ENCODE measurements at places on chromosomes 16 and 17.

- no peak for DNase-seq
These were observed 6.2 kb downstream of the PRSS53 start for GRCh38 chr16:31082368-31083045.

- no peak for DNase-seq
These were observed 5.9 kb upstream of the BAIAP3 start for GRCh38 chr16:1327619-1327947.

DNA sequence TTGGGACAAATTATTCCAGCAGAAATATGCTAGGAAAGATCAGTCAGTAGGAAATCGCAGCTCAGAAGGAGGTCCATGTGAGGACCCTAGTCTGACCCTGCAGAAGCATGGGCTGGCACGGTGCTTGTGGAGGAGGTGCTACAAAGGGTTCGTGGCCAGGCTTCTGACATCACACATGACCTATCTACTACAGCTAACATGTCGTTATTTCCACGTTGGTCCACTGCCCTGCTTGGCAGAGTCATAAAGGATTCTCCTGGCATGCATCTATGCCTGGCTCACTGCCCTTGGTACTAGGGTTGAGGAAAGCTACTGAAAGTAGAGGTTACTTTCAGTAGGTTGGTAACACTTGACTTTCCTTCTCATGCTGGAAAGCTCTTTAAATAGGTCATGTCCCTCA, 118.1 kb upstream of the SHISA6 start:
- no peak for DNase-seq

- no peak for DNase-seq
These were observed 1.2 kb downstream of the CBX4 start for GRCh38 chr17:79837888-79838521.

GRCh38 chr17:19646788-19647696, 1.5 kb upstream of the ALDH3A2 start:
- peak; percentile 13 for DNase-seq

- DNase-seq: no peak
These were observed 55.1 kb downstream of the SRCIN1 start for GRCh38 chr17:38550661-38551060.

DNA sequence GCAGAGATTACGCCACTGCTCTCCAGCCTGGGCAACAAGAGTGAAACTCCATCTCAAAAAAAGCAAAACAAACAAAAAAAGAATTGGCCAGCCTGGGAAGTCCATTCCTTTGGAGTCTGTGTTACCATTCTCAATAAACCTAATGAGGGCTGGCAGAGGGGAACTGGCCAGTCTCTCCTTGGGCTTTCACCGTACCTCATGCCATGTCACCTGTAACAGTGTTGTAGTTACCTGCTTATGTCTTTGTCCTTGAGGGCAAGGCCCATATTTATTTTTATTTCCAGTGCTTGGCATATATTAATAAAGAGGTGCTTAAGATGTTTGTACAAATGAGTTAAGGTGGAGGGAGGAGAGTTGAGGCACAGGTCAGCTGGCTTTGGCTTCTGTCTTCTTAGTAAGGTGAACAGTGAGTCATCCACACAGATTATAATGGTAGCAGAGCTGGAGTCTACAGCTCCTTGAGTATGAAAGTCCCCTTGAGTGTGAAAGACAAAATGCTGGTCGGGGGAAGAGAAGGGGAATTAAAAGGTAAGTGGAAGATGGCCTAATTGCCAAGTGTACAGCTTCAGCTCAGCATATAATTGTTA, 8.4 kb downstream of the C1QBP start:
- DNase-seq: no peak

DNA sequence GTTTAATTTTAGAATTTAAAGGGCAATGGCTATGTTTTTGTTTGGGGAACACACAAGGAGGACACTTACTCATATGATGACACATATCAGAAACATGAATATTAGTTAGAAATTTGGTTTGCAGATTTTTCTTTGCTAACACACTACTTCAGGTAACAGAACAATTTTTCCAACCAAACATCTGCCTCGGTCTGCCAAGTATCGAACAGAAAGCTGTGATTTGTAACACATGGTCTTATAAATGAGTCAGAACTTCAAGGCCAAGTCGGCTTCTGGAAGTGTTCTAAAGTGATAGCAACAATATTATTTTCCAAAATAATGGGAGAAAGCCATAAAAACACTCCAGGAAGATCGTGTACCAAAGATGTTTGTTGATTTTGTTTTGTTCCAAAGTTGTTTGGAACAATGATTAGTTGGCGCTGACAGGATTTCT, 75.9 kb upstream of the PMFBP1 start:
- DNase-seq: no peak

DNA sequence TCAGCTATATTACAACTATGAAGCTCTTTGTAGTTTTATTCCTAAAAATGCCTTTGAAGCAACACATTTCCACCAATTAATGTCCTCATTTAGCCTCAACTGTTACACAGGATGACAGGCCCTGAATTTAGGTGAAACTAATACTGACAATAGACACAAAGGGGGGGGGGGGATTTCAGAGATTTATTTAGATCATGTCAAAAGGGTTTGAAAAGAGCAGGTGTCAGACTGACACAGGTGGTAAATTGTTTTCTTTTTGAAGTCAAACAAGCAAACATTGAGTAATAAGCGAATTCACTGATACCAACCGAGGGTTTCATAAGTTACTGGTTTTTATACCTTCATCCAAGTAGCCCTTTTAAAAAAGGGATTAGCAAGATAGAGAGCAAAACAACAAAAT, 40.8 kb downstream of the KANSL1 start:
- DNase-seq: no peak

- DNase-seq: no peak
These were observed 227.8 kb downstream of the ZNF423 start for GRCh38 chr16:49628148-49628547.

DNA sequence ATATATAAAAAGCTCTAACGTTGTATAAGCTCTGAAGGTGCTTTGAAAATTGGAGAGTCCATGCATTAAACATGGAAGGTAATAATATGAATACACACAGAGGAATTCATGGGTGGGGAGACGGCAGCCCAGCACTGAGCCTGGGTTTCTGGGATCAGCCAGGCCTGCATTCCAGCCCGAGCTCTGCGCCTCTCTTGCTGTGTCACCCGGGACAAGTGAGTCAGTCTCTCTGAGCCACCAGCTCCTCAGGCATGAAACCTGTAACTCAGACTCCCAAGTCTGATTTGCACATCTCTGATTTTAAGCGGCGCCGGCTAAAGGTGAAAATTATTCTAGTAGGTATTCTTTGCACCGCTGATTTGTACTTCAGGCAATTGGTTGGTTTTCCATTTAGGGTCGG, 238.8 kb downstream of the MRTFB start:
- no peak for DNase-seq

DNA sequence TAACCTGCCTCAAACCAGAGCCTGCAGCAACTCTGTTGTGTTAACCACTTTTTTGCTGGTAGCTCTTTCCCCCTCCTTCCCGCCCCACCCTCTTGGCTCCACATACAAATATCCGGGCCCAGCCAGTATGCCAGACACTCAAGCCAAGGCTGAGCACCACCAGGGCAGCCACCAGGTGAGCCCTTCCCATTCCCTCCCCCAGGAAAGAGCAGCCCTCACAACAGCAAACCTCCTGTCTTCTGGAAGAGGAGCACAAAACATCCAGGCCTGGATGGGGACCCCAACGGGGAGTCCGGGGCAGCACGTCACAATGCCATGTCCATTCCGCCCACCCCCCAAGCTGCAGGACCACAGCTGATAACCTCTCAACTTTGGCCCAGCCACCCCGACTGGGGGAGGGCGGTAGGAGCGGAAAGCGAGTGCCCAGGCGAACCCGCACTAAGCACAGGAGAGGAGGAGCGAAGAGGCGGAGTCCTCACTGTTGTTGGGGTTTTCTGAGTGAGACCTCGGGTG, 757 bp downstream of the ORMDL3 start:
- peak; percentile 26 for DNase-seq

DNA sequence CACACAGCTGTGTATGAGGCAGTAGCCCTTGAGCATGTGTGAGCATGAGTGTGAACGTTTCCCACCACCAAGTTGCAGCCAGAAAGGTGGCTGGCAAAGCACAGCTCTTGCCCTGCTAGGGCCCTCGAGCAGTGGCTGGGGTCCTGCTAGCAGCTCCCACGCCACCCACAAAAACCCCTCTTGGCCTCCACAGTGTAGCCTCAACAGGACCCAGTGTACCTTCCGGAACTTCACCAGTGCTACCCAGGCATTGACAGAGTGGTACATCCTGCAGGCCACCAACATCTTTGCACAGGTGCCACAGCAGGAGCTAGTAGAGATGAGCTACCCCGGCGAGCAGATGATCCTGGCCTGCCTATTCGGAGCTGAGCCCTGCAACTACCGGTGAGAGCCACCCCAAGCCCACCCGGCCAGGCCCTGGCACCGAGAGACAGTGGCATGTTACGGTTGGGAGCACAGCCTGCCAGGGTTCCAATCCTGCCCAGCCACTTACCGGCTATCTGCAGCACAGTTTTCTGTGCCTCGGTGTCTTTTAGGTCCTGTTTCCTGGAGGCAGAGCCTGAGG, 53.1 kb downstream of the SCNN1B start:
- DNase-seq: no peak

DNA sequence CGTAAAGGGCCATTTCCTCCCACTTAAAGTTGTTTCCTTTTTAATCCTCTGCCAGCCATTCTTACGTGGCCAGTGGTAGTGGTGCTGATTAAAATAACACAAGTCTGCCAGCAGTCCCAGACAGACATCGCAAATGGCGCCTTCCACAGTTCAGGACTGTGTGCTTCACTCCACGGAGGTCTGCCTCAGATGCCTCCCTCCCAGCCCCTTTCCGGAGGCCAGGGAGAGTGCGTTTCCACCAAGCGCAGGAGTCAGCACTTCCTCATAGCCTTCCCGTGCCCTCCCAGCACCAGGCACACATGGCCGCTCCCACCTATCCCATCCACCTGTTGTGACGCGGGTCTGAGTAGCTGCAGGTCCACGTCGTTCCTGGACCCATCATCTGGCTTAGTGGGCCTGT, 205.6 kb downstream of the RPTOR start:
- no peak for DNase-seq

DNA sequence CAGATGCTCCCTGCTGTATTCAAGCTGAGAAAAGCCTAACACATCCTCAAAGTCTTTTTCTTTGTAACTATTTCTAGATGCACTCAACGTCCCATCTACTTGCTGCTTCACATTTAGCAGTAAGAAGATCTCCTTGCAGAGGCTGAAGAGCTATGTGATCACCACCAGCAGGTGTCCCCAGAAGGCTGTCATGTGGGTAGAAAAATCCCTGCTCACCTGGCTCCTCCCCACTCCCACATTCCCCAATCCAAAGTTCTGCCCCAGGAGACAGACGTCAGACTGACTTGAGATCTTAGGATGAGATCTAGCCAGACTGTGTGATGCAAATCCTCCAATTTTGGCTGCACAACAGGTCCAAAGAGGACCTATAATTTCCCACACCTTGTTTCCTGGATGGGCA, 1.1 kb downstream of the CCL13 start:
- DNase-seq: no peak

DNA sequence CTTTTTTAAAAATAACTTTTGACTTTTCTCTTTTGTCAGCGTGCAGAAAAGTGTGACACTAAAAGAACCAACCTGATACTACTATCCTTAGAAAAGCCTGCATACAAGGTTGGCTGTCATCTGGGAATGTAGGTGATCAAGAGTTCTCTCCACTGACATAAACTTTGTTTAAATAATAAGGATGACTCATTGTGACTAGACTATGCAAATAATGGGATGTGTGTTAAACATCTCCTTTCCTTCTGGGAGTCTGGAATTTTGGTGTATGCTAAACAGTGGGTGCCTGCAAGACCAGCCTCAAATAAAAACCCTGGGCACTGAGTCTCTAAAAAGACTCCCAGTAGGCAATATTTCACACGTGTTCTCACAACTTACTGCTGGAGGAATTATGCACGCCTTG, 373.4 kb downstream of the CNTNAP4 start:
- no peak for DNase-seq

DNA sequence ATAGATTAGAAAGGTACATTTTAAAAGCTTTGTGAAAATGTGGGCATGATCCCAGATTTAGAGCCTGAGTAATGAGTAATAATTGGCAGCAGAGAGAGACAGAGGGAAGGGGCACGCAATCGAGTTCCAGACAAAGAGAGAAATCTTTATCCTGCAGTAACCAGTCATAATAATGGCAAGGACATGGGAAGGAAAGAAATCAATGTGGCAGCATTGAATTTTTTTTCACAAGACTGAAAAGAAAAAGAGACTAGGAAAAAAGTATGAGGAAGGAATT, 790.8 kb upstream of the SOX9 start:
- DNase-seq: no peak

DNA sequence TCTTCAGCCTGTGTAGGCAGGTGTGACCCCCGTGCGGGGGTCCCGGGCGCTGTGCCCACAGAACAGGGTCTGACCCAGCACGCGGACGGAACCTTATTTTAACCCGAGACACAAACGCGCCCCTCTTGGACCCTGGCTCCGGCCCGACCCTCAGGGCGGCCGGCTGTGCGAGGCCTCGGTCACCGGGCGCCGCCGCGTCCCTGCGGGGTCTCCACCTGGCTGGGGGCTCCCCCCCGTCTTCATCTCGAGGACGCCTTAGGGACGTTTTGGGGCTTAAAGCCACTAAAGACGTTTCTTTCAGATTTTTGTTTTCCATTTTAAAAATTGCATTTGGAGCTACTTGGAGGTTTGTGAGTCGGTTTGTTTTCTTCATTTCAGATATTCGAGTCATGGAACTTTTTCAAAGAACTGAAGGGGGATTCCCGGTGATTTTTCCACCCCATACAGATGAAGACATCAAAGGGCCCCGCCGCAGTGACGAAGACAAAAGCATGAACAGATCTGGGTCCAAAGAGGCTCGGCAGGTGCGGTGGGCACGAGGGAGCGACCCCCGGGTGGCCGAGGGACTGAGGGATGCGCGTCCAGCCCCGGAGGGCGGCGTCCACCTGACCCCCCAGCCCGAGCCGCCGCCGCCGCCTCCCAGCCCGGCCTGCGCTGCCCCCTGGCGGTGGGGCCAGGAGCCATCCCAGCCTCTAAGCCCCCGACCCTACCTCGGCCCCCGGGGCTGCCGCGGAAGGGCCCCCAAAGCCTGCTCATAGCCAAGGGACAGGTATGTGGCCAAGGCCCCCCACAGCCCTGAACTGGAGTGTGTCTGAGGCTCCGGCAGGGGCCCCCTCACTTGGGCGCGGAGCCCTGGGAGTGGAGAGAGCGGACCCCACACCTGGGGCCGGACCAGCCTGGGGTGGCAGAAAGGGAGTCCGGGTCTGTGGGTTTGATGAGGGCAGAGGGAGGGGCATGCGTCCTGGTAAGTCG, 3.8 kb upstream of the CD7 start:
- DNase-seq: peak; percentile 29

- DNase-seq: no peak
These were observed 53.4 kb downstream of the MEOX1 start for GRCh38 chr17:43608313-43608712.

GRCh38 chr16:986411-986810, 4.8 kb downstream of the SOX8 start:
- DNase-seq: no peak
